ENCODE measurements at places on chromosomes 5 and 9. TPM values are rescaled to one million over a fixed set of nuclear protein-coding genes. Genes with fewer than 3 reads are reported as not detected.

- H3K4me3 ChIP-seq, result no peak overlapping the region
- no peaks in the 10 kb centered on the region for H3K36me3 ChIP-seq
- H3K27me3 ChIP-seq, result no peaks in the 10 kb centered on the region
- H3K4me1 ChIP-seq, result no peaks in the 10 kb centered on the region
- no peak for DNase-seq
- no peak overlapping the region for H3K27ac ChIP-seq
These were observed 68.5 kb upstream of the TTC23L start for GRCh38 chr5:34770486-34770885.

GRCh38 chr5:140018096-140018481, 25.0 kb downstream of the NRG2 start:
- H3K27ac ChIP-seq, result no peak overlapping the region
- peaks cover 5% of the 10 kb centered on the region for H3K4me1 ChIP-seq
- no peak overlapping the region for H3K4me3 ChIP-seq
- no peaks in the 10 kb centered on the region for H3K36me3 ChIP-seq

DNA sequence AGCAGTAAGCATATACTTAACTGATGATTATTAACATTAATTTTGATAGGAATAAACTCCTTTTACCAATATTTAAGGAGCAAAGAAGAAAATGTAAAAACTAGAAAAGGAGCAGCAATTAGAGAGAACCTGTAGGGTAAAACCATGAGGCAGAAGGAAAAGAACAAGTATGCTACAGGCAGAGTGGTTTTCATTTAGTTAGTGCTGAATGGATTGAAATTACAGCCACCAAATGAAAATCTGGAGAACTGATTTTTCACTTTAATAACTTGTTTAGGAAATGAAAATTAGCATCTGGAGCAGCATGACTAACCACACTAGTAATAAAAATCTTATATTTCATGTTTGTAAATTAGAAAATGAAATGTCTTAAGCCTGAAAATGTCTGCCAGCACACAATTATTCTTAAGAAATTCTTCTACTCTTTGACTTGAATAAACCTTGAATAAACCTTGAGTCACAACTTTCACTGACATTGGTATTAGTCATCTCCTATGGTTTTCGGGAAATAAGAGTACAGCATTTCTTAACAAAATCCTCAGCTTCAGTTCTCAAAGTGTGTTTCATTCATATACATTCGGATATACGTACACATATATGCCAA, 1504.9 kb upstream of the C9orf72 start:
- H3K27ac ChIP-seq, result no peak overlapping the region
- H3K36me3 ChIP-seq, result no peaks in the 10 kb centered on the region
- H3K4me1 ChIP-seq, result no peaks in the 10 kb centered on the region
- H3K27me3 ChIP-seq, result no peaks in the 10 kb centered on the region

- no peak overlapping the region for H3K27ac ChIP-seq
- no peaks in the 10 kb centered on the region for H3K27me3 ChIP-seq
- no peak overlapping the region for H3K4me3 ChIP-seq
- DNase-seq, result no peak
These were observed 32.0 kb upstream of the ADAM19 start for GRCh38 chr5:157607371-157608161.

DNA sequence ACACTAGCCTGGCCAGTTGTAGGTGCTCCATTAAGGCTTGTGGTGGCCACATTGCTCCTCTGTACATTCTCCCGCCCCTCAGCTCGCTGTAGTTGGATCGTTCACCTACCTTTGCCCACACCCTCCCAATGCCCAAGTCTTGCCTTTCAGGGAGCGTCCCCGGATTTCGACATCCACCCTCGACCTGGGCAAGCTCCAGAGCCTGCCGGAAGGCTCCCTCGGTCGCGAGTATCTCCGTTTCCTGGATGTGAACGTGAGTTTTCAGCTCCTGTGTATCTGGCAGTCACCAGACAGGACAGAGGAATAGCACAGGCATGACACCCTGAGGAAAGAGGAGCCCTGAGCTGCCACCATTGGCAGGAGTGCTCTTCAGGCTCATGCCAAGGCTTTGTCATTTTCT, 3.0 kb downstream of the COQ4 start:
- no peak for DNase-seq
- H3K27me3 ChIP-seq, result no peaks in the 10 kb centered on the region
- no peak overlapping the region for H3K4me3 ChIP-seq

- no peaks in the 10 kb centered on the region for H3K36me3 ChIP-seq
- H3K27ac ChIP-seq, result no peak overlapping the region
- H3K4me1 ChIP-seq, result no peaks in the 10 kb centered on the region
- no peak overlapping the region for H3K4me3 ChIP-seq
These were observed 115.7 kb upstream of the EPB41L4A start for GRCh38 chr5:112534611-112535255.

GRCh38 chr9:72808446-72808768, 144.4 kb downstream of the ALDH1A1 start:
- H3K4me3 ChIP-seq, result no peak overlapping the region
- H3K27ac ChIP-seq, result no peak overlapping the region
- no peaks in the 10 kb centered on the region for H3K4me1 ChIP-seq
- no peak for DNase-seq
- no peaks in the 10 kb centered on the region for H3K36me3 ChIP-seq
- H3K27me3 ChIP-seq, result no peaks in the 10 kb centered on the region

DNA sequence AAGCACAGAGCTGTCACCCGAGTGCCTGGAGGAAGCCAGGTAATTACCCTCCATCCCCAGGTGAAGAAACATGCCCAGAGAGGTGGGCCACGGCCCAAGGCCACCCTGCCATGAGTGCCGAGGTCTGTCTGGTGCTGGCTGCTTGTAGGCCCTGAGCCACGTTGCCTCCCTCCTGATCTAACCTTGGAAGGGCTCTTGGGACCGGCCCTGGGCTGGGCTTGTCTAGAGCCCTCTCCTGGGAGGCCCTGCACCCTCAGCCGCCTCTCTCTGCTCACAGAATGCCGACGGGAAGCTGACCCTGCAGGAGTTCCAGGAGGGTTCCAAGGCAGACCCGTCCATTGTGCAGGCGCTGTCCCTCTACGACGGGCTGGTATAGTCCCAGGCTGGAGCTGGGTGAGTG, 39.4 kb upstream of the HMCN2 start:
- no peaks in the 10 kb centered on the region for H3K4me1 ChIP-seq
- H3K27me3 ChIP-seq, result no peaks in the 10 kb centered on the region
- peak; percentile 28 for DNase-seq
- H3K4me3 ChIP-seq, result no peak overlapping the region
- no peak overlapping the region for H3K27ac ChIP-seq
- peaks cover 3% of the 10 kb centered on the region for H3K36me3 ChIP-seq

DNA sequence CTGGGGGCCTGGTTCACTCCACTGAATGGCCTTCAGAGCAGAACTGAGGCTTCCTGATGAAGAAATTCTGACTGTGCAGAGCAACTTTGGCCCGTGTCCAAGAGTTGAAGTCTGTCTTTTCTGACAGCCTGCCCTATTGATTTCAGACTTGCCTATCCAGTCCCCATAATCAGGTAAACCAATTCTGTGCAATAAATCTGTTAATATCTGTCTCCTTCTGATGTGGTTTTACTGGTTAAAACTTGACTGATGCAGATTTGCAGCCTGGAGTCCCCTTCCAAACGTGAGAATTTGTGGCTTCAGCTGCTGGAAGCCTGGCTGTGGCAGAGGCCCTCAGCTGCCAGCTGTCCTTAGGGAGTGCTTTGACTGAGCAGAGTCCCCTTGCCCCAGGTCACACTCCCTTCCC, 283.9 kb upstream of the ANKRD55 start:
- no peak overlapping the region for H3K27ac ChIP-seq
- no peak overlapping the region for H3K4me3 ChIP-seq
- H3K4me1 ChIP-seq, result no peaks in the 10 kb centered on the region
- peak; percentile 60 for DNase-seq

- no peaks in the 10 kb centered on the region for H3K27me3 ChIP-seq
- no peak overlapping the region for H3K4me3 ChIP-seq
- peak; percentile 72 for DNase-seq
- no peak overlapping the region for H3K27ac ChIP-seq
These were observed 16.5 kb upstream of the QRFP start for GRCh38 chr9:130912932-130913598.

DNA sequence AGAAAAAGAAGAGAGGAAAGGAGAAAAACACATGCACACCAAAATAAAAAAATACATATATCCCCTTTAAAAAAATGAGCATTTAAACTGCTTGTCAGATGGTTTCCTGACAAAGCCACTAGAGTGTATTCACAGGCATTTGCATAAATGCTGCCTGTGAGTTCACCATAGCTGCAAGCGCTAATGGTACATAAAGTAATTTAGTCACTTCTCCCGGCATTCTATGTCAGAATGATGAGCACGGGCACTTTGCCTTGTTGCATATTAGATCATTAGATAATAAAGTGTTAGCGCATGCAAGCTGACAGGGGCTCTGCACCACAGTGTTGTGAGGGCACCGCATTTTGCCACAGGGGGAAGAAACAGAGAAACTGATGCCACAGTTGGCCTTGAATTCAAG, 280.6 kb downstream of the EBF1 start:
- H3K27me3 ChIP-seq, result no peaks in the 10 kb centered on the region
- no peaks in the 10 kb centered on the region for H3K36me3 ChIP-seq
- DNase-seq, result no peak
- no peak overlapping the region for H3K4me3 ChIP-seq
- peaks cover 3% of the 10 kb centered on the region for H3K4me1 ChIP-seq
- no peak overlapping the region for H3K27ac ChIP-seq

GRCh38 chr5:160036243-160036642, 27.3 kb downstream of the TTC1 start:
- H3K4me3 ChIP-seq, result no peak overlapping the region
- DNase-seq, result no peak
- no peak overlapping the region for H3K27ac ChIP-seq
- H3K36me3 ChIP-seq, result peaks cover 2% of the 10 kb centered on the region
- H3K4me1 ChIP-seq, result peaks cover 2% of the 10 kb centered on the region

GRCh38 chr5:53403758-53404157, 76.7 kb upstream of the FST start:
- H3K36me3 ChIP-seq, result no peaks in the 10 kb centered on the region
- no peaks in the 10 kb centered on the region for H3K4me1 ChIP-seq
- DNase-seq, result no peak
- no peak overlapping the region for H3K4me3 ChIP-seq

DNA sequence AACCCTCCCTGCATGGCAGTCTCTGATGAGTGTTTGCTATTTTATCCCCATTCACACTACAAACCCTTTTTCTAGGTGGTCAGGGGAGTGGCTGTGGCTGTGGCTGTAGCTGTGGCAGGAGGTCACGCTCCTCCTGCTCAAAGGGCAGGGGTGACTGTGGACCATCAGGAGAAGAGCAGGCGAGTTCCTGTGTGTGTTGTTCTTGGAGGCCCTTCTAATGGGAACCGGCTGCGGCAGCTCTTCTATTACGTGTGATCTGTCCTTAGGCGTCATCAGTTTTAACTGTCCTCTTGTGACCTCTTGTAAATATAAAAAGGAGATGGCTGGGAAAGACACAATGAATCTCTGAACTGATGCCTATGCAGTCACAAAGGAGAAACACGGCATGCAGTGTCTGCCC, 65.1 kb downstream of the ANKH start:
- DNase-seq, result no peak
- no peak overlapping the region for H3K27ac ChIP-seq
- H3K4me3 ChIP-seq, result no peak overlapping the region

GRCh38 chr5:1464096-1464446, 18.8 kb upstream of the SLC6A3 start:
- no peak overlapping the region for H3K4me3 ChIP-seq
- no peak overlapping the region for H3K27ac ChIP-seq
- H3K4me1 ChIP-seq, result no peaks in the 10 kb centered on the region
- no peaks in the 10 kb centered on the region for H3K27me3 ChIP-seq

DNA sequence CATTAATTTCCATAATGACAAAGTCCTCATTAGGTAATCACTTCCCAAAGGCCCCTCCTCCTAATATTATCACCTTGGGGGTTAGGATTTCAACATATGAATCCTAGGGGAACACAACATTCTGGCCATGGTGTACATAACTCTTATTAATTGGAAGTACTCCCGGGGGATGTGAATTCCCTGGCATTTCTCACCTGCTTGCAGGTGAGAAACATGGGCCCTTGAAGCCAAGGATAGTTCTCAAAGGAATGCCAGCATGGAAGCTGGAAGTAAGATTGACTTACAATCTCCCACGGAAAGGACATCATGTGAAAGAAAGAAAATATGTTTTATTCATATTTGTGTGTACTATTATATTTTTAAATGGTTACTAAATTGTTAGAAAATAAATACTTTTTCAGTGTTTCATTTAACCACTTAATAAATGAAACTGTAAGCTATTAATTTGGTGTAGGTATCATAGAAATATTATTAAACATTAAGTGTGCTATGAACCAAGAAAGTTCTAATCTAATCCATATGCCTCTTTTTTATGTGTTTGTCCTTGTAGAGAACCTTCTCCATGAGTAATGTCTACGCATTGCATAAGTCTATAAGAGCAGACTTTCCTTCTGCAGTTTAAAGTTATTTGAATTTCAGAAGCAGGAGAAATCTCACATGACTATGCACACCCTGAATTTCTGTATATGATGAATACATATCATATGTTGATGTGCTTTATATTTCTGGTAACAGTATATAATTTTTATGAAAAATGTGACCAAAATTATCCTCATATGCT, 59.4 kb downstream of the ANXA1 start:
- no peaks in the 10 kb centered on the region for H3K36me3 ChIP-seq
- no peak overlapping the region for H3K4me3 ChIP-seq
- H3K27me3 ChIP-seq, result no peaks in the 10 kb centered on the region
- no peak for DNase-seq
- no peaks in the 10 kb centered on the region for H3K4me1 ChIP-seq
- H3K27ac ChIP-seq, result no peak overlapping the region

The OLFML2A gene
- 15.9 TPM for total RNA-seq

The EQTN gene
- total RNA-seq, result 0.78 TPM

The F12 gene
- 0.33 TPM for total RNA-seq

The ERCC6L2 gene
- total RNA-seq, result 54.5 TPM

The PCDHGA3 gene
- total RNA-seq, result 4.1 TPM

The PCDHB15 gene
- 10.9 TPM for total RNA-seq

The ZMYND19 gene
- total RNA-seq, result 10.3 TPM

The DCTN4 gene
- 66.4 TPM for total RNA-seq

The BDP1 gene
- 32.2 TPM for total RNA-seq

The RASGRF2 gene
- 4.7 TPM for total RNA-seq

Data from aorta (tissue), 5 donors.